Stimulated activated CD4-positive, alpha-beta T cell treated with anti-CD3 and anti-CD28 coated beads, Interleukin-12 subunit alpha, Interleukin-12 subunit beta, amount 100 ng/mL, for 24 hours (primary cell): ENCODE measurements at places on chromosomes 7 and 10.

- no peak for DNase-seq
These were observed 8.1 kb downstream of the HERC4 start for GRCh38 chr10:68067029-68067428.

GRCh38 chr10:79552143-79552542 lies 8.1 kb downstream of the SFTPA2 start:
- DNase-seq = no peak

- peak; percentile 14 for DNase-seq
These were observed 311.7 kb downstream of the GATA3 start for GRCh38 chr10:8365935-8366911.

DNA sequence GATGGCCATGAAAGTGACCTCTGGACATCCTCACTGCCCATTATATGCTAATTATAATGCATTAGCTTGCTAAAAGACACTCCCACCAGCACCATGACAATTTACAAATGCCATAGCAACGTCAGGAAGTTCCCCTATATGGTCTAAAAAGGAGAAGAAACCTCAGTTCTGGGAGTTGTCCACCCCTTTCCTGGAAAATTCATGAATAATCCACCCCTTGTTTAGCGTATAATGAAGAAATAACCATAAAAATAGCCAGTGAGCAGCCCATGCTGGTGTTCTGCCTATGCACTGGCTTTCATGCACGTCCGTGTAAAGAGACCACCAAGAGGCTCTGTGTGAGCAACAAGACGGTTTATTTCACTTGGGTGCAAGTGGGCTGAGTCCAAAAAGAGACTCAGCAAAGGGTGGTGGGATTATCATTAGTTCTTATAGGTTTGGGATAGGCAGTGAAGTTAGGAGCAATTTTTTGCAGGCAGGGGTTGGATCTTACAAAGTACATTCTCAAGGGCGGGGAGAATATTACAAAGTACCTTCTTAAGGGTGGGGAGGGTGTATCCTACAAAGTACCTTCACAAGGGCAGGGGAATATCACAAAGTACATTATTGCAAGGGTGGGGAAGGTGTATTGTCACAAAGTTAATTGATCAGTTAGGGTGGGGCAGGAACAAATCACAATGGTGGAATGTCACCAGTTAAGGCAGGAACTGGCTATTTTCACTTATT lies 45.6 kb downstream of the LBX1 start:
- DNase-seq = no peak

GRCh38 chr10:42951486-42952251 lies 125.2 kb upstream of the RET start:
- no peak for DNase-seq
